ENCODE measurements at places on chromosomes 2 and 18. TPM values are rescaled to one million over a fixed set of nuclear protein-coding genes. Genes with fewer than 3 reads are reported as not detected.

- no peak for DNase-seq
These were observed 23.1 kb downstream of the ICOS start for GRCh38 chr2:203959672-203960071.

The PLA2R1 gene
- total RNA-seq = 1.4 TPM

The HOXD1 gene
- 3.0 TPM for total RNA-seq

GRCh38 chr2:8494589-8494988 lies 187.3 kb upstream of the ID2 start:
- DNase-seq = peak; percentile 23

DNA sequence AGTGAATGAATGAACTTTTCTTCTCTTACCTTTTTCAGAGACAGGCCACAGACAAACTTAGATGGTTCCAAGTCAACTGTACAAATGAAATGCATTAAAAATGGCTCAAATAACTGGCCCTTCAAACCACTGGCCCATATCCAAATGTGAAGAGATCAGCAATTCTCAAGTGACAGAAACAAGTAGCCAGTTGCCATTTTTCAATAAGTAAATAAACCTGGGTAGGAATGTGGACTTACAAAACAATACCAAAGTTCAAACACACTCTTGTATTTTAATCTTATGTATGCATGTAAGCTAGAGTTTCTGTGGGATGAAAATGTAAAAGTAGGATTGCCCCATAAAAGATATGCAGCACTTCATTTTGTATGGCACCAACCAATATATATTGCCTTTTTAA lies 129.2 kb downstream of the MEP1B start:
- no peak for DNase-seq

- DNase-seq = no peak
These were observed 21.6 kb upstream of the SLC35G4 start for GRCh38 chr18:11587846-11588245.

The LCT gene
- 0.40 TPM for total RNA-seq

GRCh38 chr18:11269257-11269656 lies 119.9 kb upstream of the PIEZO2 start:
- no peak for DNase-seq

GRCh38 chr2:169184074-169184473 lies 114.7 kb downstream of the DHRS9 start:
- DNase-seq = no peak

The DSC3 gene
- not detected for total RNA-seq
